Dermis blood vessel endothelial cell (primary cell): ENCODE measurements at places on chromosomes 12 and 14. TPM values are rescaled to one million over a fixed set of nuclear protein-coding genes. Genes with fewer than 3 reads are reported as not detected.

Gene SERPINA9
- total RNA-seq = not detected in 2 replicates

Gene PHETA1
- total RNA-seq = 8.5 and 9.7 TPM in 2 replicates

Gene C3AR1
- 0.09 TPM in 1 of 2 replicates, not detected in the other for total RNA-seq

Gene SERPINA5
- total RNA-seq = 0.17 and 0.33 TPM in 2 replicates

Gene AKAP6
- total RNA-seq = 0.51 and 0.79 TPM in 2 replicates

Gene NTS
- total RNA-seq = 6.1 and 18.3 TPM in 2 replicates

Gene COL2A1
- total RNA-seq = not detected in 2 replicates

Gene KRT6C
- not detected in 2 replicates for total RNA-seq

Gene CMA1
- total RNA-seq = not detected in 2 replicates

Gene TPPP2
- not detected in 2 replicates for total RNA-seq

DNA sequence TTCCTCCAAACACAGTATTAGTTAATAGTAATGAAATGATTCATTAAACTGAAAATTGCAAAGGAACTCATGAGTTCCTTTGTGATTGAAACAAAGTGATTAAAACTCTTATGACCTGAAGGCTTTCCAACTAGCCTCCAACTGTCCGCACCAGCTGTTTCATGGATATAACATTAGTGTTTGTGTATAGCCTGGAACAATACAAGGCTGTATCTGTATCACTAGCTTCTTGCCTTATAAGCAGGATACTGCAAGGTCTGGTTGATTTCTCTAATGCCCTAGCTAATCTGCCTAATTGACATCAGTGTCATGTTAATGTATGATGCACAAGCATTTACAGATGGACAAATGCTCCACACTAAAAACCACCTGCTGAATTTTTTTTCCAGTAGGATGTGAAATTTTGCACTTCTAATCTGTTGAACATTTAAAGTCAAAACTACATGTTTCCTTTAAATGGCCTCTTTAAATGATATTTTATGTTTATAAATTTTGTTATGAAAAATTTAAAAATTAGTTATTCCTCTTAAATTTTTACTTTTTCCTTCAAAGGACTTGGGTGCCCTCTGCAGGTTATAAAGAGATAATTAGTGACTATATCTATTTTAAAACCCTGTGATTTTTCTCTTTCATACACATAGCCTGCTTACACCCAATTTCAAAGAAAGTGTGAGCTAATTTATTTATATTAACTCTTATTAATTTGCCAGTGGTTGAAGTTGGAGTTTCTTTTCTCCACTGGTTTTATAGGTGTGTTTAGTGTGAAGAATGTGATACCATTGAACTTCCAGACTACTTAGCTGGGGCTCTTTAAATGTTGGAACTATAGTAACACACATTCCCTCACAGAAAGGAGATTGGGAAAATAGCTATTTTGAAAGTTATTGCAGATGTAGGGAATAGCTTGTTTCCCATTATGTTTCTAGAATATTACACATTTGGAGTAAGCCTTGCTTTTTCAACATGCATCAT lies 25.4 kb downstream of the AP5M1 start:
- DNase-seq = peak; percentile 50

GRCh38 chr12:75981247-75982168 lies 50.1 kb downstream of the PHLDA1 start:
- DNase-seq = peak; percentile 52

DNA sequence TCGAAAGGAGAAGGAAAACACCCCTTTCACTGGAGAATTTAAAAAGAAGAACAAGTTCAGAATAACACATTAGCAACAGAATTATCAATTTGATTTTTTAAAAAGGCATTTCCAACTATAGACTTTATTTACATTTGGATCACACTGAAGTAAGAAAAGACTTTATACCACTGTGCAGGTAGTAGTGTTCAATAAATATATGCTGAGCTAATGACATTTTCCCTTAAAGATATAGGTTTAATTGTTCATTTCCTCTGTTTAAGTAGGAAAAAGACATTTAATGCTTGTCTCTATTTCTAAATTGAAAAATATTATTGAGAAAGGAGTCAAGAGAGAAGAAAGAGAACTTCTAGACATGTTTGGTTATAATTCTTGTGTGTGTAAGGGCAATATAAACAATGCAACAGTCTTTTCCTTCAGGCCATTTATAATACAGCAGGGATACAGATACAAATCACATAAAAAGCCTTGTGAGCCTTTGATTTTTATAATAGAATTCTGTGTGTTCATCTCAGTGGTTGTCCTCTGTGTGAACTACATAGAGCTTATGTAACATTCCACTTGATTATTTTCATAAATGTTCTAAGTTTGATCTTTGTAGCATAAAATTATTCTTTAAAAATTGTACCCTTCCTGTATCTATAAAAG lies 48.7 kb upstream of the PZP start:
- DNase-seq = no peak

GRCh38 chr12:88235183-88235833 lies 93.2 kb downstream of the TMTC3 start:
- DNase-seq = no peak

- no peak for DNase-seq
These were observed 27.8 kb upstream of the FAM222A start for GRCh38 chr12:109685574-109686447.

DNA sequence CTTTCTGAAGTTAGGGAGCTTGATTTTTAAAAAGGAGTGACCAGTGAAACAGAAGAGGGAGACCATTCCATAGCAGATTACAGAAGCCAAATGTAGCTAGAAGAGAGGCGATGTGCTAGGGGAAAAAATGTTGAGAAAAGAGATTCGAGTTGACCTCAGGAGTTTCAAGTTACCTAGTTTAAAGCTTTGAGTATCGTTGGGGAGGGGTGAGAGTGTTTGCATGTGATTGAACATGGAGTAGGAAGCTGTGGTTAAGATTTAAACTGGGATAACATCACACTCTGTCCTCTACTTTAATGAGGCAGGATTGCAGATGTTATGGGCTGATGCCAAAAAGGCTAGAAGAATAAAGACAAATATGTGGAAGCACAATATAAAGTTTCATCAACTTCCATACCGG lies 3.7 kb downstream of the LETMD1 start:
- no peak for DNase-seq

DNA sequence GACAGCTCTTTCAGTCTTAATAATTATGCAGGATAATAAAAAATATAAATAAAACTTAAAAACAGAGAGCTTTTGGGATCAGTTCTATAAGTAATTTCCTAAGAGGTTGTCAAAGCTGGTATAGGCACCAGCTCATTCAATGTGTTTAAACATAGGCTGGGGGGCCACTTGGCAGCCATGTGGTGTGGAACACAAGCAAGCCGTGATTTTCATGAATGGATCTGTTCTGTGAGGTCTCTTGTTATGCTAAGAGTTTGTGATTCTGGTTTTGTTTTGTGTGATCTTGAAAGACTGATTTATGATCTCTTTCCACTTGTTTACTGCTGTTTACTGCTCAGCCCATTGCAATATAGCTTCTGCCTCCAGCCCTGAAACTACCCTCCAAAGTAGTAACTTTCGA lies 240.9 kb downstream of the FBXL14 start:
- no peak for DNase-seq

DNA sequence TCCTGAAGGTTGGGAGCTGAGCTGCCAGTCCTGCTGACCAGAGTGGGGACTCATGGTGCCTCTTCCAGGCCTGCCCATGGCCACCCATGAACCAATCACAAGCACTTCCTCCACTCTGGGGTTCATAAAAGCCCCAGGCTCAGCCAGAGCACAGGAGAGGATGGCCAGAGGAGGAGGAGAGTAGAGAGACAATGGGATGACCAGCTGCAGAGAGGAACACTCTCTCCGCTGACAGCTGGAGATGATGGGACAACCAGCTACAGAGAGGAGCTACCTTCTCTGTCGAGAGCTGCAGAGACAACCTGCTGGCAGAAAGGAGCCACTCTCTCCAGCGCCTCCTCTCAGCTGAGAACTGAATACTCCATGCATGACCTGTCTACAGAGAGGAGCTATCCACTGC lies 886.1 kb downstream of the BCL11B start:
- no peak for DNase-seq

DNA sequence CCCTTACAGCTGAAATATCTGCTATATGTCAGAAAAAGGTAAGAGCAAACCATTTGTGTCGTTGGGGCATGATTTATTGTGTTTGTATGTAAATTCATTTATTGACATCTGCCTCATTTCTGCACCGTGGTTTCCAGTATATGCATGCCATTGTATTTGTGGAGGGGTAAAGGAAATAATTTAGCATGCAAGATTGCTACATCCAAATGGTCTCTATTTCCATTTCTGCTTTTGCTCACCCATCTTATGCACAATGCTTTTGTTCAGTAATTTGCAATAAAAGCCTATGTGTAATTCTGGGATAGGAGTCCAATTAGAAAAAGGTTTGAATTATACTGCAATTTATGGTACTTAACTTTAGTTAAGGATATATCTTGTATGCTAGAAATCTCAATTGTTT lies 101.8 kb downstream of the UNC79 start:
- no peak for DNase-seq

- no peak for DNase-seq
These were observed 149.3 kb downstream of the RBM19 start for GRCh38 chr12:113816866-113817265.

GRCh38 chr12:119236372-119236771 lies 57.6 kb downstream of the HSPB8 start:
- DNase-seq = no peak

- DNase-seq = no peak
These were observed 193.9 kb upstream of the PLXNC1 start for GRCh38 chr12:93954166-93955112.

DNA sequence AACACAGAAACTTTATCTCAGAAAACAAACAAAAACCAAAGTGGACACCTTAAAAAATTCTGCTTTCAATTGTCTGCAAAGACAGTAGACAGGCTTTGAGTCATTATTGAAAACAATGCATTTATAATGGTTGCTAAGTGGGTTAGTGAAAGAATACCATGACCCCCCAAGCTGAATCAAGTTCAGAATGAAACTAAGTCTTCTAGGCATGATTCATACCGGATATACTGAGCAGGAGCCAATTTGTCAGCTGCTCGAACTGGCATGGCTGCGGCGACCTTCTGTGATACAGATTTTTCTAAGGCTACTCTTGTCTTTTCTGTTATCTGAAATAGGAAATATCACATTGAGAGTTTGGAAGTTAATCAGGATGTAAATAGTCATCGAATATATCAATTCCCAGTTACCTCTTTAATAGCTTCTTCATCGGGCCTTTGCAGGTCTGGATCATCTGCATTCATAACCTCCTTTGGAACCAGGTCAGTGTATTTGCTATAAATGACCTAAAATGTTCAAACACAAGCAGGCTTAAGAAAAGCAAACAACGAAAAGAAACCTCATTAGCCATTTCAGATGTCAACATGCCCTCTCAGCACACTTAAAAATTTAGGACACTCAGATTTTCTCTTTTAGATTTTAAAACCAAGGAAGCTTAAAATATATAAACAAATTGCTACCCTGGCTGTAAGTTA lies 22.3 kb downstream of the SNW1 start:
- peak; percentile 93 for DNase-seq

- DNase-seq = no peak
These were observed 12.1 kb upstream of the GALNT16 start for GRCh38 chr14:69247676-69248440.

DNA sequence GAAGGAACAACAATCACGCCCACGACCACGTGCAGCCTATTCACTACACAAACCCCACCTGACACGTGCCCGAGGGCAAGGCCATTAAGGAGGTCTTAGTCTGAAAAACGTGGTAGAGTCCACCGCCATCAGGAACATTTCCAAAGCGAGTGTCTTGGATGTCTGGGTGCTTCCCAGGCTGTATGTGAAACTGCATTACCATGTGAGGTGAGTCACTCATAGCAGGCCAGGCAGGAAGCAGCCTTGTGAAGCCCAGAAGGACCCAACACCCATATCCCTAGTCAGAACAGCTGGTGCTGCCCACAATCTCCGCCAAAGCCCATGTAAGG lies 3.3 kb upstream of the KRT79 start:
- peak; percentile 58 for DNase-seq

- DNase-seq = no peak
These were observed 4.9 kb downstream of the HNRNPA1 start for GRCh38 chr12:54285150-54286041.

- no peak for DNase-seq
These were observed 438.8 kb downstream of the EGLN3 start for GRCh38 chr14:33511851-33512640.

DNA sequence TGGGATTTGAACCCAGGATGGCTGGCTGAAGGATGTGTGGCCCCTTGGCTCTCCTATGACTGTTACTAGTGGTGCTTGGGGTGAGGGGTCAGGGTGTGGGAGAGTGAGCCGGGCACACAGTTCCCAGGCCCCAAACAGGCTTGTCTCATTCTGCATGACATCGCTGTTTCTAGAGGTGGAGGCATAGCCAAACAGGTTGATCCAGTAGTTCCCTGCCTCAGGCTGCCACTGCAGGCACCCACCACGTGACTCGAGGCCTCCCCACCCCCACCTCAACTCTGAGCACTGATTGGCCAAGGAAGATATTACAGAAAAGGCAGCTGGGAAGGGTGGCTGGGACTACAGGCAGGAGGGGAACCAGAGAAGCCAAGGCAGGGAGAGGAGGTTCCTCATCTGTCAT lies 102.6 kb downstream of the NCOR2 start:
- DNase-seq = no peak

DNA sequence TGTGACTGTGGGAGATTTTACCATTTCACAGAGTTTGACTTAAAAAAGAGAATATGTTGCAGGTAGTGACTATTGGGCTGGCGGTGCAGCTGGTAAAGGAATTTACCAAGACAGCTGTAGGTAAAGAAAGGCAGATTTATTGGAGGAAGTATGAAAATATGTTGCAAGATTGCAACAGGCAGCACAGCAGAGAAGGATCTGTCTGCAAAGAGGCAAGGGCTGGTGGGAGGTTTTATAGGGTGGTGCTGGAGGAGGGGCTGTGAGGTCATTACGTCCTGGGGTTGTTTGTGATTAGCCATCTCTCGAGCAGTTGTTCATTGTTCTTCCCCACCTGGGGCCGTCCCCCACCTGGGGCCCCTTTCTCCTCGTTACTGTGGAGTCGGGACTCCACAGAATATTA lies 62.1 kb downstream of the ACACB start:
- no peak for DNase-seq

- DNase-seq = no peak
These were observed 32.3 kb upstream of the INF2 start for GRCh38 chr14:104657101-104657524.

DNA sequence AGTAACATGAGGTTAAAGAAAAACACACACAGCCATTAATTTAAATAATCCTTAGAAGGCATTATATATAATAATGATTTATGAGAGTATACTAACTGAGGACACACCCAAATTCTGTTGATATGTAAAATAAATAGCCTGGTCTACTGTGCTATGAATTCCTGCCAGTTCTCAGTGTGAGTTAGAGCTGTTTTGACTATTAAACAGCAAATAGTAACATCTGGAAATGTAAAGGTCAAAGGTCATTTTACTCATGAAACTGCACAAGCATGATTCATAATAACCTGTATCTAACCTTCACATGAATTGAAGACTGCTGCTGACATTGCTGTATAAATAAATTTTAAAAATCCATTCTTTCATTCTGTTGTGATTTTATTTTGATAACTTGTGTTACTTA lies 966.7 kb downstream of the SLC6A15 start:
- DNase-seq = no peak

DNA sequence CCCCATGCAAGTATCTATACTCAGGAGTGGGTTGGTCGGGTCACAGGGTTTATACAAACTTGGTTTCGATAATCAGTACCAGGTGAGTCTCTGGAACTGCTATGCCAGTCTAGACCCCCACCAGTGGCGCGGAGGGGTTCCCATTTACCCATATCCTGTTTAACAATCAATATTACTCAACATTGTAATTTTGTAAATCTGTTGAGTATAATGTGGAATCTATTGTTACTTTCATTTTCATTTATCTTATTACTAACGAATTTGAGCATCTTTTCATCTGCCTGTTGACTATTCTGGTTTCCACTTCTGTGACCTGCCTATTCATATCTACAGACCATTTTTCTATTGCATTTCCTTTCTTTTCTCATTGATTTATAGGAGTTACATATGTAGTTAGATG lies 275.2 kb upstream of the CRY1 start:
- DNase-seq = no peak
